ENCODE measurements at places on chromosomes 6 and 20.

DNA sequence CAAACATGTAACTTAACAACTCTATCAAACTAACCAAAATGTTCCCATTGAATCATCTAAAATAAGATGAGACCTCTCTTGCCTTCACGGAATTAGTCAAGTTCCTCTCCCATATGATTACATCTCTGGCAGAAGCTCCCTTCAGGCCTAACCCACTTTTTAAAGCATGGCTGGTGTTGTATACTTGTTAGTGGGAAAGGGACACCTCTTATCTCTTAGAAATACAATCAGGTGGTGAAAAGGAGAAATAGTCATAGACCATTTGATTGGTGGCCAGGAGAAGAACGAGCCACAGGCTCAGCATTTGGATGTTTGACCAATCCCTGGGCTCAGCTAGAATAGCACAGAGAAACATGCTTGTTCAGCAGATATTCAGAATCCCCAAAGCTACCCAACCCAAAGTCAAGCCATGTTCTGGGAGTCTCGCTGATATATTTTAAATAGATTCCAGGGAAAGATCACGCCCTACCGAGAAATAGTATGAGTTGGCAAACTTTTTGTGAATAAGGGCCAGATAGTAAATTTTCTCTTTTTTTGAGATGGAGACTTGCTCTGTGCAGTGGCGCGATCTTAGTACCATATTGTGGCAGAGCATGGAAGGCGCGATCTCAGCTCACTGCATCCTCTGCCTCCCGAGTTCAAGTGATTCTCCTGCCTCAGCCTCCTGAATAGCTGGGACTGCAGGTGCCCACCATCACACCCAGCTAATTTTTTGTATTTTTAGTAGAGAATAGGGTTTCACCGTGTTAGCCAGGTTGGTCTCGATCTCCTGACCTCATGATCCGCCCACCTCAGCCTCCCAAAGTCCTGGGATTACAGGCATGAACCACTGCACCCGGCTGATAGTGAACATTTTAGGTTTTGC lies 126.3 kb upstream of the MYLIP start:
- no peak for DNase-seq

- no peak for DNase-seq
Observed at GRCh38 chr20:25605148-25605547, 18.7 kb downstream of the NANP start.

GRCh38 chr20:20953738-20954618 lies 152.2 kb downstream of the LINC00237 start:
- DNase-seq: no peak

DNA sequence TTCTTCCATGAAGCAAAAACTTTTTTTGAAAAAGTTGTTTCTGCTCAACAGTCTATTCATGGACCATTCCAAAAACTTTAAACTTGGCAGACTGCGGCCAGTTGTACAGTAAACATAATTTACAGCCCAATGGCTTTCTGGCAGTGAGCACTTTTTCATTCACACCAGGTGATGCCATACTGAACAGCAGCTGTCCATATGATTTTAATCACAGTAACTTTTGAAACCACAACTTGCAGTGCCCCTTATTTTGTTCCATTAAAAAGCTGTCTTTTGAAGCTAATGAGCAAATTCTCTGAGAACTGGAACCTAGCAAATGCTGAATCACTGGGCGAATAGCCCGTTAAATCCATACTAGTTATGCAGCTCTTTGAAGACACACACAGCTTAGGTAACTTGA lies 576.6 kb downstream of the PTPRT start:
- no peak for DNase-seq

DNA sequence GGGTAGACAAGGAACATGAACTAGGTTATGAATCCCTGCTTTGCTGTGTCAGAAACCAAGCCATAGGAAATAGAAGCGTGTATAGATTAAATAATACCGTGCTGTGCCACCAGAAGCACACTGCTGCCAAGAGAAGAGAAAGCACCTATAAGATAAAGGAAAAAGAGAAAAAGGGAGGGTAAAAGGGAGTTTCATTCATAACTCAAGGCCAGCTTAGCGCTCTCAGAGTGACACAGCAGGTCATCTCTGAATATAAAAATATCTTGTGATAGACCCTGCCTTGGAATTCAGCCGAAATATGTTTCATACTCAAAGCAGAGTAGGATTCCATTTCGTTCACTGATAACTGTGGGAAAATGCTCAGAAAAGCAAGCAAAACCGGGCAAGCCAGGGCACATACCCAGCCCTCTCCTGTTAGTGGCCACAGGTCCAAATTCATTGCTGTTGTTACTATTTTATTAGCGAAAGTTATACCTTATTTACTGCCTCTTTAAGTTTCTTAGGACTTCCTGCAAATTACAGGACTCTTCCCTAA lies 8.7 kb downstream of the JAG1 start:
- no peak for DNase-seq

DNA sequence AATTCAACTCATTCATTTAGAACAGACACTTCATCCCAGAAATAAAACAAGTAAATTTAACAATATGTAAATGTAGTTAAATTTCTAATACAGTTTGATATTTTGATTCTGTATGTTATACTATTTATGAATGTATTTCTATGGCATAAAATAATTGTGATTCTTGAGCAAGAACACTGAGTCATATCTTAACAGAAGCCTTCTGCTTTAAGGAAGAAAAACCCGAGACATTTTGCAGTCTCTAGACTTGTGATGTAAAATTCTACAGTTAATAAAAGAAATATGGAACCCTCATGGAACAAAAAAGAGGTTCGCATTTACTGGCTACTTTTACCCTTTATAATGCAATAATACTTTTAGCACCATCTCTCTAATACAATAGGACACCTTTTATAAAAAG lies 47.9 kb upstream of the SCML4 start:
- no peak for DNase-seq

GRCh38 chr20:63323357-63323981 lies 30.5 kb downstream of the COL20A1 start:
- no peak for DNase-seq

DNA sequence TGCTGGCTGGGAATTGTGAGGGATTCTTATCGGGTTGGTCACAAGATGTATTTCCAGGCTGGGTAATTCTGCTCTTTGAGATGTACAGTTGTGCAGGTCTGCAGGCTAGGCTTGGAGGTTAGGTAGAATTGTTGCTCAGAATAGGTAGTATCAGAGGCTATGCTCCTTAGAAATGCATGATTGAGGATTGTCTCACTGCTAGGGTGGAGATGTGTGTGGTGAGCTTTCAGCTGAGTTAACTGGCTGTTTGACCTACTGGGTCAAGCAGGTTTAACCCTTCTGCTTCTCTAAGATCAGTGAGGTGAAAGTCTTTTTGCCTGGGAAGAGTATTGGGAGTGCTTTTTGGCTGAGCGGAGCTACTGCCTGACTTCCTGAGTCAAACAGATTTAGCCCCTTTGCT lies 701.1 kb downstream of the UTRN start:
- no peak for DNase-seq

DNA sequence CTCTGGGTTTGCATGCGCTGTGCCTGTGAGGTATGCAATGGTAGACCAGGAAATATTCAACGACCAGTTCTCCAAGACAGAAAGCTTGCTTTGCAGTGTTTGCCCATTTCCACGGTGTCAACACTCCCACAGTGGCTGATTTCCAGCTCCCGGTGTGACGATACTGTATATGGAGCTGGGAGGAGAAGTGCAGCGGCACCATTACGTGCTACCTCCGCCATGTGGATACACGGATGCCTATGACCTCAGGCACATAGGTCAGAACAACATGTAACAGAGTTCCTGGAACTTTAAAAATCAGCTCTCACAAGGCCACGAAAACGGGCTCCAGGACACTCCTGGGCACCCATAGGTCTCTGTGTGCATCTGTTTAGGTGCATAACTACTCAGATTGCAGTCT lies 51.1 kb downstream of the NFATC2 start:
- DNase-seq: no peak

DNA sequence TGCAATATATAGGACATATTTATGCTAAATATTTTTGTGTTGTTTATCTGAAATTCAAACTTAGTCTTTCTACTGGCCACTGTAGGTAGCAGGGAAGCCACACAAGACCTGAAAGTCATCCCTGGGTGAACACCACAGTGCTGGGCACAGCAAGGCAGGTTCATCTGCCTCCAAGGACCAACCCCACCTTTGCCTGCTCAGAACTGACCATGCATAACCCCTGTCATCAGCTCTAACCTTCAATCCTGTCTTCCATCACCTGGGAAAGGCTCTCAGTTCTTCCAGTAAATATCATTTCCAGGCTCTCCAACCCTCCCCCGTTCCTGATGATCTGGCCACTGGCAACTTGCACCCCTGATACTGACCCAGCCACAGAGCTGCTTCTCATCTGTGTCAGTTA lies 32.7 kb upstream of the CST7 start:
- DNase-seq: no peak

GRCh38 chr20:32962053-32962452 lies 42.2 kb downstream of the SUN5 start:
- DNase-seq: no peak

DNA sequence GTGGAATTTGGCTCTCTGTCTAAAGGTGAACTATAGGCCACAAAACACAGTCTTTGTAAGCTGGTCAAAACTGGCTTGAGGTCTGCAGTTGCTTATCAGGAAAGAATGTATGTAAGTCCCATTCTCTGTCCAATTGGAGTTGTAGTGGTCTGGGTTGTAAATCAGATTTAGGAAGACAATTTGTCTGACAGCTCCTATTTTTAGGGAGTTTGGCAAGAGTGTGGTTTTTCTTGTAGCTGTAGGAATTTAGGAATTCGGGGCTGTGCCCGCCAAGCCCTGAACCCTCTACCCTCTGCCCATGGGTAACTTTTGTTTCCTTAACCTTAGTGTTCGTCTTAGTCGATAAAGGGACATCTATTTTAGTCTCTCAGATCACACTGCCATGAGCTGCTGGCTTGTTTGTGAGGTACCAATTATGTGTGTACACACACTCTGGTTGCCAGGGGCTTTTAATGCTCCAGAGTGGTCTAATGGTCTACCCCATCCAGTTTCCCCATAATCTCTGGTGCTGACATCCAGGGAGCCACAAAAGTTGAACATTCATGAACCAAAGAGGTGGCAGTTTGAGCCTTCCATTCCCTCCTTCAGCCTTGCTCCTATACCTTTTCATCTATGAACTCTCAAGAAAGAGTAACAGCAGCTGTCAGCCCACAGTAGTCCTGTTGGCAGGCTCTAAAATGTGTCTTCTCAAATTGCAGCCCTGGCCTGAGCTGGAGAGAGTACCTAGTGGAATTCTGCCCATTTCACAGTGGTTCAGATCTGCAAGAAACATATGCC lies 93.0 kb downstream of the ANKRD6 start:
- no peak for DNase-seq

DNA sequence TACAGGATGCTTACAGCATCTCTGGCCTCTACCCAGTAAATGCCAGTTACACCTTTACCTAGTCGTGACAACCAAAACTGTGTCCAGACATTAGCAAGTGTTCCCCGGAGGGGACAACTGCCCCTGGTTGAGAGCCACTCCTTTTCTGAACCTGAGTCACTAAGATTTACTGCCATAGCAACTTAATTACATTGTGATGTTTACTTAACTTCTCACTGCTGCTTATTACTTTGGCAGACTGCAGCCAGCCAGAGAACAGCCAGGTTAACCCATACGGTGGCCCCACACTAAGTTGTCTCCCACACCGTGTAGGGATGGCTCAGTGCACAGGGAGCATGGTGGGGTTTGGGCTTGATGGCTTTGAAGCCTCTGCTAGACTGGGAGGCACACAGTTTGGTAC lies 204.7 kb upstream of the SULF2 start:
- no peak for DNase-seq

DNA sequence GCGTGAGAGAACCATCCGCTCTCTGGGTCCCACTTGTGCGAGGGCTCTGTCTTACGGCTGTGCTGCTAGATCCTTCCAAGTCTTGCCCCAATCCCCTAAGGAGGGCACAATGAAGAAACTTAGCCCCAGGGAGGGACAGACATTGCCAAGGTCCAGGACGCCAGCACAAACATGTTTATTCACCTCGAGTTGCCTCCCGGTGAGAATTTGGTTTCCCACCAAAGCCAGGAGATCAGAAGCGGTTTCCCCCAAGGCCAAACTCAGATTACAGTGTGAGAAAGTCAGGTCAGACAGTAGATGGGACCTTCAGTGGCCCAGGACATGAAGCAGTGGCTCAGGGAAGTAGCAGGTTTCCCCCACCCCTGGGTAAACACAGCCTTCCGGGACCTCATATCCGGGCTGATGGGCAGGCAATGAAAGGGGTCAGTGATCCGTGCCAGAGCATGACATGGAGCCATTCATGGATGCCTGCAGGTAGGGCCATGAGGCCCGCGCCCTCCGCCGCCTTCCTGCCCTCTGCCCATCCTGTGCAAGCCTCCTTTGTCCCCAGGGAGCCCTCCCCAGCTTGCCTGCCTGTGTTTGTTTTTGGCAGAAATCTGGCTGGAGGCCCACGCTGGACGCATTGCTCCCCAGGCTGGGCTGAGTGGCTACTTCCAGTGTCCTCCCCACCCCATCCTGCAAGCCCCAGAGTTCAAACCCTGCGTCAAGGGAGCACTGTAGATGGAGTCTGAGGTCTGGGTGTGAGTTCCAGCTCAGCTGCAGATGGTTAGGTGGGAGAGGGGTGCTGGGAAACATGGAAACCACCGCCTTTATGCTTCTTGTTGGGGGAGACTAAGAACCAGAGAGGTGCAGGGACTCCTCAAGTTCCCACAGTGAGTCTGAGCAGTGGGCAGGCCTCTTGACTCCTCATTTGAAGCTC lies 2.0 kb downstream of the BPIFB2 start:
- no peak for DNase-seq

DNA sequence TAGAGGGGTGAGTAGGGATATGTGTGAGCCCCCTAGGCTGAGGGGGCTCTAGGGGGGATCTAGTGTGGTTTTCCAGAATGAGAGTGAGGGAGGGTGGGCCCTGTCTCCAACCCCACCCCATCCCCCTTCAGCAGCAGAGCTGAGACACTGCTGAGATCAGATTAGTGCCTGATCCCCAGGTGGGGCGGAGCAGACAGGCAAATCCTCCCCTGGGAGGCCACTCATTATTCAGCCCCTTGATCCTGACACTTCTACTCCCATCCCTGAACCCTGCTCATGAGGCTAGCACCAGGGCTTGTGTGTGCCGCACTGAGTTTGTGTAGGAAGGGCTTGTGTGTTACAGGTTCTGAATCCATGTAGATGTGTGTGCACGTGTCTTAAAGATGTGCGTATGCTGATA lies 42.5 kb downstream of the SPDEF start:
- DNase-seq: no peak

DNA sequence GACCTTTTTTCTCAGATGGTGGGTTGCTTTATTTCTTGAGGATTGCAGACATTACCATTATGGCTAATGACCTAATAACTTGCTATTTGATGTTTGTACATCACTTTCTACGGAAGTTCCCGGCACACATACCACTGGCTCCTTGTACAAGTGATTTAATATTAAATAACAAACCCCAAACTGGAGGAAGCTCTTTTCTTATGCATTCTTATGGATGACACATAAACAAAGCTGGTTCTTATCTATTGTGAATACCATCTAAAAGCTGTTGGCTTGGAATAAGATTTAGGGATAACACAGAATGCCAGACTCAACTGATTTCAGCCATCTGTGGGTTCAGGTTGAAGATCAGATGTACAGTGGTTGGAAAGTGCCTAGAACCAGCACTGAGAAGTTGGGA lies 272.6 kb downstream of the TSHZ2 start:
- no peak for DNase-seq

- DNase-seq: no peak
Observed at GRCh38 chr6:42071881-42072583, 21.7 kb downstream of the TAF8 start.

- no peak for DNase-seq
Observed at GRCh38 chr6:158058171-158058651, 76.5 kb downstream of the SYNJ2 start.

Data from naive thymus-derived CD8-positive, alpha-beta T cell (primary cell).